ENCODE measurements at places on chromosomes 1 and 21.

DNA sequence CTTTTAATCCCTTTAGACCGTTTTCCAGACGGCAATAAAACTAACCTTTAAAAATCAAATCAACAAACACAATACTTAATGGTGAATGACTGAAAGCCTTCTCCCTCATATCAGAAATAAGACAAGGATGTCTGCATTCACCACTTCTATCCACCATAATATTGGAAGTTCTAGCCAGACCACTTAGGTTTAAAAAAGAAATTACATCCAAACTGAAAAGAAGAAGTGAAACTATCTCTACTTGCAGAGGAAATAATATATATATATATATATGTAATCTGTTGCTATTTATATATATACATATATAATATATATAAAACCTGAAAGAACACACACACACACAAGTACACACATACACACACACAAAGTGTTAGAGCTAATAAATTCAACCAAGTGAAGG lies 100.4 kb downstream of the BRINP3 start:
- DNase-seq, result no peak

DNA sequence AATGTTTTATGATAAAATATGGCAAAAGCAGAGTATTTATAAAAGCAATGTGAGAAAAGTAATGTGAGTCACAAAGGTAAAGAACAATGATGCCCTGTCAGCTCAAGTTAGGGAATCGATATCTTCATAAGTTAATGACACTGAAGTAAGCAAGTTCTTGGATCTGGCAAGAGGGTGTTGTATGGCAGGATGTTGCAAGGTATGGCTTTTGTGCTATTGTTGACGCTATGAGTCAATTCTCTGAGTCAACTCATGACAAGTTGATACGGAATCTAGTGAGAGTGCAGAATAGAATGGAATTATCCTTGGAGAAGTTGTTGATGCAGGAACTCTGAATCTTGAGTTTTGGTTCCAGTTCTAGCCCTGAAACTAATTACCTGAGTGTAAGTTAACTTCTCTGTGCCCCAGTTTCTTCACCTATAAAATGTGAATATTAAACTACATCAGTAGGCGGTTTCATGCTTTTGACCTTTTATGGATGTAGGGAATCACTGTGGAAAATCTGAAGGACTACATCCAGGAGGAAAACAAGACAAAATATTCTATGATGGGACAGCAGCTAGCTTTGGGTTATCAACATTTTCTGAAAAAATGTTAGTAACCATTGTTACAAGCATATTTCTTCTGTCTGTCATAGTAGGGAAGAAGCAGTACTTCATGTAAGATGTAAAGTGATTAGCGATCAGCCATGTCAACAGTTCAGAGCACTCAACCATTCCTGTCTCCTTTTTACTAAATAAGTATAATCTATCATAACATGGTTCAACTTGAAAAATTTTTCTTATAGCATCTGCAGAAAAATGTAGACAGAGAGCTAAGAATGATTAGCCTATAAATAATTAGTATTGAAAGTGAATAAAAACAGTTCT lies 96.9 kb downstream of the ATP6V1G3 start:
- no peak for DNase-seq

DNA sequence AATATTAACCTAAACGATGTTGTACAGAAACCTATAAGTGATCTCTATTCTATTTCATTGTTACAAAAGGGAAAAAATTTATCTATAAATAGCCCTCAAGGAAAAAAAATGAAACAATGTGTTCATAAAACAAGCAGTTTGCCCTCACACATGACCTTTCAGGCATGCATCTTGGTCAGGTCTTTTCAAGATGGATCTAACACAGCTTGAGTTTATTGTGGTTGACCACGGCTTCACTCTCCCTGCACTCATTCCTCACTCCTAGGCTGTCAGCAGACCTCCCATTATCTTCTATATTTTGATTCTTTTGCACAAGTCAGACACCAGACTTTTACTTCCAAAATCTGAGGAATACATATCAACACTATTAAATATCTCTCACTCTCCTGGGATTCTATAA lies 544.3 kb downstream of the KCNT2 start:
- DNase-seq, result no peak

DNA sequence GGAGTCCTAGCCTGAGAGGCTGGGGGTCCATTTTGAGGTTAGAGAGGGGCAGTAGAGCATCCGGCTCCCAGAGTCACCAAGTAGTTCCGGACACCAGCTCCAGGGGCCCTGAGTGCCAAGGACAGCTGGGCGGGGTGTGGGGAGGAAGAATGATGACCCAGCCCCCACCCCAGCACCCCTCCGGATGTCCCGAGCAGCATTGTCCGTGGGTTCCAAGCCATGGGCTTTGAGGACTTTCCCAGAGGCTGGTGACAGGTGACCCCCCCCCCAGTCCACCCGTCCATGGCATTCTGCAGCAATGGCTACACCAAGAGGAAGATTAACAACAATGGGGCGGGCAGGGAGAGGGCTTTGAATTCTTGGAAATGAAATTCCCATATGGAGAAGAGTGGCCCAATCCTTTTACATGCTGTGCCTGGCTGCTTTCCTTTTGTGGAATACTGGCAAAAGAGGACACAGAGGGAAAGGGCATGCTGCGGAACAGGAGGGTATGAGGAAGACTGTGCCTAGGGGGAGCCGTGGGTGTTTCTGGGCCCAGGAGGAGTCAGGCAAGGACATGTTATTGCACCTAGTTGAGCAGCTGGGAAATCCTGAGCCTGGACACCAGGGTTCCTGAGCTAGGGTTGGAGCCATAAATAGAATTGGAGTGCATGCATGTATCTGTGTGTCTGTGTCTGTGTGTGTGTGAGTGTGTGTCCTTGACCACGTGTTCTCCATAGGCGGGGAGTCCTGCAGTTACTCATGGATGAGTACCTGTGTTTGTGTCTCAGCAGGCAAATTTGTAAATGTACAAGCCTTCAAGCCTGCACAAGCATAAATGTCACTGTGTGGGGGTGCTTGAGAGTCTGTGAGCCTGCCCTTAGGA lies 956 bp downstream of the ATP1A2 start:
- DNase-seq, result no peak

DNA sequence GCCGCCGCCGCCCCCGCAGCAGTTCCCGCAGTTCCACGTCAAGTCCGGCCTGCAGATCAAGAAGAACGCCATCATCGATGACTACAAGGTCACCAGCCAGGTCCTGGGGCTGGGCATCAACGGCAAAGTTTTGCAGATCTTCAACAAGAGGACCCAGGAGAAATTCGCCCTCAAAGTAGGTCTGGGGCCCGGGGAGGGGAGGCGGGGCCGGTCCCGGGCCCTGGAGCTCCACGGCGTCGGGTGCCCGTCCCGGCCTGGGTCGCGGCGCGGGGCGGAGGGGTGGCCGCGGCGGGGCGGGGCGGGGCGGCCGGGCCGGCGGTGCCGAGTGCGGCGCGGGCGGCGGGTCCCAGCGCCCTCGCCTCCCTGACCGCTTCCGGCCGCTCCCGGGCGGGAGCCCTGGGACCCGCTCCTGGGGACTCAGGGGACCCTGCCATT lies 646 bp downstream of the MAPKAPK2 start:
- DNase-seq, result no peak

Measured in mesenteric fat pad (tissue), 1 donor.